ENCODE measurements at places on chromosomes 12 and 14.

DNA sequence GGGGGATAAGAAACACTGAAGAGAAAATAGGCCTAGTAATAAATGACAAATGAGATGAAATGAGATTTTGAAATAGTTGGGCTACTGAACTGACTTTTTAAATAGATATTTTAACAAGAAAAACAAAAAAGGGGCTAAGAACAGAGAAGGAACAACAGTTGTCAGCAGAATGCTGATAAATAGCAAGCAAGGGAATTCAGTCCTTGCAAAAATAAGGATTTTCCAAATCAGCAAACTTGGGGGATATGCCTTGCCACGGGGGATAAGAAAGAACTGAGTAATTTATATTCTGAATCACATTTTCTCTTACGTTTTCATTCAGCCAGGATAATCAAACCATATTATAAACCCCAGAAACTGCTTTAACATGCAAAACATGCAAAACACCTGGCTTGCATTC, 12.9 kb upstream of the CCDC196 start:
- DNase-seq, result no peak

- no peak for DNase-seq
These were observed 82.9 kb upstream of the GPHB5 start for GRCh38 chr14:63401646-63402045.

DNA sequence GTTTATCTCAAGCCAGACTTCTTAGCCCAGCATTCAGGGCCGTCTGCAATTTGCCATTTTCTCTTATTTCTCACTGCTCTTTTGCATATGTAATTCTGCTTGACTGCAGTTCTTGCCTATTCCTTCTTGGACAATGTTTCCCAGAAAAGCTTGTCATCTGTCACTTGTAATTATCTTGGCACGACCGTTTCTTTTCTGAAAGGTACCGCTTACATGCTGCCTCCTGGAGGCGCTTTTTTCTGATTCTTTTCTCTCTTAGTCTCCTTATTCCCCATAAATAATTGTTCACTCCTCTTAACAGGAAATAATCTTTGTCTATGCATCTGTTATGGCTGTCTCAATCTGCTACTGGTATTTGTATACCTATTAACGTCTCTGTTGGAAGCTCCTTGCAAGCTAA, 1.2 kb upstream of the ALDH1L2 start:
- DNase-seq, result no peak

DNA sequence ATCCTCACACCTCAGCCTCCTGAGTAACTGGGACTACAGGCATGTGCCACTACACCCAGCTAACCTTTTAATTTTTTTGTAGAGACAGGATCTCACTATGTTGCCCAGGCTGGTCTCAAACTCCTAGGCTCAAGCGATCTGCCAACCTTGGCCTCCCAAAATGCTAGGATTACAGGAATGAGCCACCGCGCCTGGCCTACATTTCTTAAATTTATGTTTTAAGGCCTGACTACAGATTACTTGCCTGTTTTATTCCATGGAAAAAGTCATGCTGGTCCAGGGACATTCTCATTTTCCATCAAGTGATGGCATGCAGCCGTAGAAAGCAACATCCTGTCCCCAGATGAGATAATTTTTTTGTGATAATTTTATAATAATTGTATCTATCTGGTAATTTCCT, 6.1 kb downstream of the CD9 start:
- no peak for DNase-seq

- peak; percentile 36 for DNase-seq
These were observed 54.6 kb upstream of the CCDC175 start for GRCh38 chr14:59631237-59631636.

DNA sequence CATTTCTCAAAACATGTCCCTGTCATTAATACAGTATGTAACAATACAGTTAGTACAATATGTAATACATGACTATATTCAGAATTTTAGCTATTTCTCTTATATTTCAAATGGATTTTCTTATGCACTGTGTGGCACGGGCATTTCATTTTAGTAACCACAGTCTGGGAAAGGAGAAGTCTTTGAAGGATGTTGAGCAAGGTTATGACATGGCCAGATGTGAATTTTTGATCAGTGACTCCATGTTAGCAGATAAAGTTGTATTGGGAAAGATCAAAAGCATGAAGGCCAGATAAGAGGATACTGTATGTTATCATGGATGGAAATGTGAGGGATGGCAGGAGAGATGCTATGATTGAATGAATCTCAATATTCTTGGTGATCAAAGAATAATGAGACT, 285.2 kb downstream of the NAV3 start:
- no peak for DNase-seq

GRCh38 chr14:58082491-58083098, 69.4 kb downstream of the ARMH4 start:
- DNase-seq, result no peak

DNA sequence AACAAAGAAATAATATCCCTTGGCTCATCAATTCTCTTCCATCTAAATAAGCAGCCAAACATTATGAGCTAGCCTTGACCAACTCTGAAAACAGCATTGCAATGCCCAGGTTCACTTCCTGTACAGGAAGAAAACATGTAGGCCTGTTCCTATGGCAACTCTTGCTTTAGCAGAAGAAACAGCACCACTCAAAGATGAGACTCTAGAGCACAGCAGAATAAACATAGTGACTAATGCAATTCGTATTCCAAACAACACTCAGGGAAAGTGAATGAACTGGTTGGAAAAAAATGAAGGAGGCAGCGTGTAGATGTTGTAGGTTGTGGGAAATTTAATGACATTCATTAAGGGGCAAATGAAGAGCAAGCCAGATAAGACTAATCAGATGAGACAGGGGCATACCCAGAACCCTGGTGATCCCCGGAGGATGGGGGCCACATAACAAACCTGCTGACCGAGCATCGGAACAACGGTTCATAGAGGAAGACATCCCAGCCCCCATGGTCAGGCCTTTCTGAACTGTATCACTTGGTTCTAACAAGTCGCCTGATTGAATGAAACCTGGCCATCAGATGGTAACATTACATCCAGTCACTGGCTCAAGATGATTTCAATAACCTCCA, 9.0 kb downstream of the ARHGDIB start:
- no peak for DNase-seq

DNA sequence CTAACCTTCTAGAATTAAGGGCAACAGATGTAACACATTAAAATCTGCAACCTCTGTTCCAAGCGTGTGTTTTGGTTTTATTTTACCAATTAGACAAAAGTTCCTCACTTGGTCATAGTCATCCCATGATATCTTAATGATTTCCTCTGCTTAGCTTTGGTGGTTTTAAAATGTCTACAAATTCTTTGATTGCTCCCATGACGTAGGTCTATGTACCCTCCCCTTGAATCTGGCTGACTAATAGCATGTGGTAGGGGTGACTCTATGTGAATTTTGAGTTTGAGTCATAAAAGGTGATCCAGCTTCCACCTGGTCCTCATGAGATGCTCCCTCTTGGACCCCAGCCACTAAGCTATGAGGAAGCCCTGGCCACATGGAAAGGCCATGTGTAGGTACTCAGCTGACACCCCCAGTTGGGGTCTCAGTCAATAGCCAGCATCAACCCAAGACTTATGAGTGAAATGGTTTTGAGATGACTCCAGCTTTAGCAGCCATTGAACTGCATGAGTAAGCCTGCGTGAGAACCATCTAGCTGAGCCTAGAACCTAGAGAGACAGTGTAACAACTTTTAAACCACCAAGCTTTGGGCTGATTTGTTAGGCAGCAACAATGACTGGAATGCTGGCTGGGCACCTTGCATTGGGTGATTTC, 247.1 kb downstream of the MSRB3 start:
- DNase-seq, result no peak

GRCh38 chr14:88164906-88165534, 158.0 kb downstream of the KCNK10 start:
- DNase-seq, result no peak

DNA sequence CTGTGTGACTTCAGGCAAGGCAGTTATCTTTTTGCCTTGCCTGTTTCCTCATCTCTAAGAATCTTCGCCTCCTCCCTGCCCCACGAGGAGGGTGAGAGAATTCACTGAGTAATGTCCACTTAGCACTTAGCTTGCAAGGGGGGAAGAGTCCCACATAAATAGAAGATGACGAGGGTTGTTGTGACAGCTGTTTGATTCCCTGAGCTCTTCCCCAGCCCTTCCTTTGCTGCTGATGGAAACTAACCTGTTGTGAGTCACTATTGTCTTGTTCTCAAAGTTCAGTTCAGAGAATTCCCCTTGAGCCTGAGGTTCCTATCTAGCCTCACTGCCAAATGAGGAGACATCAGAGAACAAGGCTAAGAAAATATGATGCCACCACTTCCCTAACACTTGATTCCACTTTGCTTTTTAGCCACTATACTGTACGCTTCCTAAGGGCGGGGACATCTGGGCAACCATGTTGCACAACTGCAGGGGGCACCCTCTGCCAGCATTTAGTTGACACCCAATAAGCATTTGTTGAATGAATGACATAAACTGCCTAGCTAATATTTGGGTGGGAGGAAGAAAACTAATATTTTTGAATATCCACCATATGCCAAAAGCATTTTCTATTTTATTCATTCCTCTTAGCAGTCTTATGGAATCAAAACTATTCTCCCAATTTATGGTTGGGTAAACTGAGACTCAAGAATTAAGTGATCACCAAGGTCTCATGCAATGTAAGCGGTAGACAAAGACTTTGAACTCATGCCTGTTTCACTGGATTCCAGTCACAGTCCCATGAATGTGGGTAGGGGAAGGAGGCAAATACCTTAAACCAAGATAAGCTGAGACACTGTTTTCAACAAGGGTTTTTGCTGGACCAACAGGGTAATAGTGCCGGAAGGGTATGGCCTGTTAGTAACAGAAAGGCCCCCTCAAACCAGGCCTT, 77.6 kb downstream of the ZFP36L1 start:
- DNase-seq, result no peak

GRCh38 chr14:68942296-68943035, 36.6 kb downstream of the ACTN1 start:
- no peak for DNase-seq
